ENCODE measurements at places on chromosomes 2 and 18. TPM values are rescaled to one million over a fixed set of nuclear protein-coding genes. Genes with fewer than 3 reads are reported as not detected.
A peak's percentile ranks its signal among the peaks of the same experiment; 100 is the strongest.

DNA sequence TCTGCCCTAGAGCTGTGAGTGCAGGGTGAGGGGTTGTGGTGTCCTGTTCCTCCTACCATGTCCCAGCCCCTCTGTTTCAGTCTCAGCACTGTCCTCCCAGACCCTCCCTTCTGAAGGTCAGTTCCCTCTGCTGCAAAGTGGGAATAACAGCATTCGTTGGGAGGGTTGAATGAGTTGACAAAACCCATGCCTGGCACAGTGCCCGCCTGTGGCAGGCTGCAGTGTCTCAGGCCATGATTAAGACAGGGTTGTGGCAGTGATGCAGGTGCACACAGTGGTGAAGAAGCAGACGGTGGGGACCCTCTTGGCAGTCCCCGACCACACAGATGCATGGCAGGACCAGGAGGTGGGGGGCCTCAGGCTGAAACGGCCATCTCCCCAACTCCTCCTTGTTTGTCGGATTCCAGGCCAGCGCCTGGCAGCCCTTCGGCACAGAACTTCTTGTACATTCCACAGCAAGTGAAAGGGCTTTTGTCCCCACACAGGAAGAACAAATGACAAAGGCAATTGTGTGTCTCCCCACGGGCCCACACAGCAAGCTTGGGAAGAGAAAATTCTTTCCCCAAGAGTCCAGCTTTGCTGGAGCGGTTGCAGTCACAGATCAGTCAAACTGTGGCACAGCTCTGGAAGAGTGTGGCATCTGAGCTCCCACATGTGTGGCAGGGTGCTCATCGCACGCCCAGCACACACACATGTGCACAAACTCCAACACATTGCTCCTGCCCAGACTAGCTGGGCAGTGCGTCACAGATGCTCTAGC lies 92.0 kb upstream of the MSH2 start:
- DNase-seq = peak; percentile 85

Gene FABP1
- not detected for total RNA-seq

DNA sequence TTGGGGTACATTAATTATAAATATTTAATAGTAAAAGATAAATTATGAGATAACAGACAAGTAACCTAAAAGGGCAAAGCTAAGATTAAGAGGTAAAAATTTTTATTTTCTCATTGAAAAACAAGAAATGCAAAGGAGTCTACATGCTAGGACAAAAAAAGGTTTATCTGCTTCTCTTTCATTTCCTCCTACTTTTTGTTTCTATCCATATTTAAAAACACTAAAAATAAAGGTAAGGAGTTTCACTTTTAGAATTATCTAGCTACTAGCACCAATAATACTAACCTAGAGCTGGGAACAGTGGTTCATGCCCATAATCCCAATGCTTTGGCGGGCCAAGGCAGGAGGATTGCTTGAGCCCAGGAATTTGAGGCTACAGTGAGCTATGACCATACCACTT lies 1551.7 kb upstream of the SLC39A10 start:
- no peak for DNase-seq

GRCh38 chr18:36451454-36452251 lies 154.1 kb downstream of the FHOD3 start:
- DNase-seq = no peak

- DNase-seq = no peak
Observed at GRCh38 chr2:16330571-16330970, 335.1 kb downstream of the CYRIA start.

DNA sequence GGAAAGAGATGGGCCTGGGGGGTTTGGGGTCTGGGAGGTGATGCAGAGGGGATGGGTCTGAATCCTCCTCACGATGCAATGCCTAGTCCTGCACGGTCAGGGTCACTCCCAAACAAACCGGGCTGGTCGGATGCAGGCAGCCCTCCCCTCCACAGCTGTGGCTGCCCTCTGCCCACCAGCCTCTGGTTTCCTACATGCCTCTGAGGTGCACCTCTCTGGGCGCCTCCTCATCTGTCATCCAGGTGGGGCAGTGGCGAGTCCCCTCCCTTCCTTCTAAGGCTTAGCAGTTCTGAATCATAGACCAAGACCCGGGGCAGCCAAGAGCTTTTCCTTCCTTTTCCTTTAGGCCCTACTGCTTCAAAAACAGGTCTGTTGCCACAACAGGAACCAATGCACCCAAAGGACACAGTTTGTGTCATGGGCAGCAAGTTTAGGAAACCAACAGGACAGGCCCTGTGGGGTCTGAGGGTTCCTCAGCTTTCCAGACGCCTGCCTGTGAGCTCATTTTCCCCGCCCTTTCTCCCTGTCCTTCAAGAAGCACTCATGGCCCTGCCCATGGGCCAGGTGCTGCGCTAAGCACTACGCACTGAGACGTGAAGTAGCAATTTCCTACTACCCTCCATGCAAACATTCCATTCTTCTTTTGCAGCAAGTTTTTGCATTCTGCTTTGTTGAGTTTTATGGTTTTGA lies 6.5 kb upstream of the MAL start:
- peak; percentile 21 for DNase-seq

Measured in Right ventricle myocardium inferior (tissue), 1 donor.